Sigmoid colon (tissue), 7 donors: ENCODE measurements at places on chromosomes 4 and X.

GRCh38 chr4:93018806-93019205 lies 715.0 kb downstream of the GRID2 start:
- H3K27me3 ChIP-seq, result no peaks in the 10 kb centered on the region
- no peaks in the 10 kb centered on the region for H3K36me3 ChIP-seq
- H3K4me1 ChIP-seq, result no peaks in the 10 kb centered on the region
- no peak for DNase-seq

DNA sequence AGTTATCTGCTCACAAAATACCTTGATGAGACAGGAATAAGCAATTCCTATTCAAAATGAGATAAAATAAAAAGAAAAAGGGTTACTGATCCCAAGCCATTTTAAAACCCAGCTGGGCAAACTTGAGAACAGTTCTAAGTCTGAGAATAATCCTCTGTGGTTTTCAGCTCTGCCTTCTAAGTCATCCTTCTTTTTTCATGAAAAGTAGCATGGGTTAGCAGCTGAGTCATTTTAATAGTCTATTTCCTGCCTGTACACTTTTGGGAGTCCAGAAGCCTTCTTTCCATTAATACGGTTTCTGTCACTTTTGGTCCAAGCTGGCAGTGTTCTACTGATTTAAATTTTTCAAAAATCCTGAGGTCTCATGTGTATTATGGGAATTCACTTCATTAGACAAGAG lies 374.3 kb downstream of the IQCM start:
- H3K36me3 ChIP-seq, result no peaks in the 10 kb centered on the region
- H3K27me3 ChIP-seq, result no peaks in the 10 kb centered on the region
- no peak overlapping the region for H3K4me3 ChIP-seq
- H3K4me1 ChIP-seq, result no peaks in the 10 kb centered on the region

DNA sequence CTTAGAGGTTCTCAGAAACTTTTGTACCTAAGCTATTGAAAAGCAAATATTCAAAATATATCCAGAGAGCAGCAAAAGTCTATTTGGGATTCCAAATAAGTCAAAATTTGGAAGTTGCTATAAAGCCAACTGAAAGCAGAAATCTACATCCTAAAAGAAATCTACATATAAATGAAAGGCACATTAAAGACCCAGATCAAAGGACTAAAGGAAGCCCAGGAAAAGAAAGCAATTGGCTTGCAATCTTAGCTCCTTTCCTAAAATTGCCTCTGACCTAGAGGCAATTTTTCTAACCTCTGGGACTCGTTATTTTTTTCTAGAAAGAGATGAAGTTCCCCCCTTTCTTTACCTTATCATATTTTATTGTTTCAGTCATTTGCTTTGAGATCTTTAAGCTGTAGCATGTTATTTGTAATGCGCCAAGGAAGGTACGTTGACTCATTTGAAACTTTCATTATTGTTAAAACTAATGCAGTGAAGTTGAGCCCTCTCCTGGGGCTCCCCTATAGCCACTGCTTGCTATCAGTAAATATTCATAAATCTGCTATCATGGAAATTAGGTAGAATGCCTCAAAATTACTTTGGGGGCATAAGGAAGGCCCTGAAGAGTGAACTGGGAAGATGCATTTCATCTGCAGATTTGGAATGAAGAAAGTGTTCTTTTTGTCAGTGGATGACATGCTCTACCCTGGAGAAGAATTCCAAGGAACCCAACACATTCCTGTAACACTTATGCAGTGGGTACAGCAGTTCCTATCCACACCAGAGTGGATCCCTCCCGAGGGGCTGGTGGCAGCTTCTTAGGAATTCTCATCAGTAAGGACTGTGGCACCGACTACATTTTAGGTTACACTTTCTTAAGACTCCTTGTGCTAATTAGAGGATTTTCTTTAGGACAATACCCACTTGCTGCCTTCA lies 177.8 kb upstream of the IGFBP7 start:
- H3K27me3 ChIP-seq, result no peaks in the 10 kb centered on the region
- H3K27ac ChIP-seq, result no peak overlapping the region
- H3K36me3 ChIP-seq, result no peaks in the 10 kb centered on the region
- no peak for DNase-seq
- H3K4me3 ChIP-seq, result no peak overlapping the region
- H3K4me1 ChIP-seq, result no peaks in the 10 kb centered on the region

- no peak overlapping the region for H3K4me3 ChIP-seq
- no peaks in the 10 kb centered on the region for H3K36me3 ChIP-seq
- H3K4me1 ChIP-seq, result no peaks in the 10 kb centered on the region
- no peak for DNase-seq
- H3K27me3 ChIP-seq, result no peaks in the 10 kb centered on the region
These were observed 583.9 kb downstream of the KCTD8 start for GRCh38 chr4:43864616-43865146.

DNA sequence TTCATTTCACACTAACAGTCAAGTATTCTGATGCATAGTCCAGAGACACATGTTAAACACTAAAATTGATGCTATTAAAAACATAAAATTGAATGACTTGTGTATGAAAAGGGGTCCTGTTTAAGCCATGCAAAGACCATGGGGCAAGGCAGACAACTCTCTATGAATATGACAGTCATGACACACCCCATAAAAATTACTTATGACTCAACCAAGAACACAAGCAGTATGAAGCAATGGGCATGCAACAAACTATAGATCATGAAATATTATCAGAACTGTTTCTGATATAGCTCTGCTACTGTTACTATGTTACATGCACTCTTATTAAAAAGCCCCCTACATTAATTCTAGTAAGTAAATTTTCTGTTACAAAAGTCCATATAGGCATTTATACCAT lies 57.5 kb upstream of the ZCCHC13 start:
- H3K4me1 ChIP-seq, result peaks cover 20% of the 10 kb centered on the region
- DNase-seq, result no peak
- no peak overlapping the region for H3K4me3 ChIP-seq
- H3K36me3 ChIP-seq, result no peaks in the 10 kb centered on the region
- no peak overlapping the region for H3K27ac ChIP-seq
- H3K27me3 ChIP-seq, result no peaks in the 10 kb centered on the region

- H3K4me3 ChIP-seq, result no peak overlapping the region
- H3K4me1 ChIP-seq, result no peaks in the 10 kb centered on the region
- no peaks in the 10 kb centered on the region for H3K27me3 ChIP-seq
- H3K36me3 ChIP-seq, result no peaks in the 10 kb centered on the region
These were observed 404.2 kb downstream of the KCNIP4 start for GRCh38 chr4:21544415-21544814.

DNA sequence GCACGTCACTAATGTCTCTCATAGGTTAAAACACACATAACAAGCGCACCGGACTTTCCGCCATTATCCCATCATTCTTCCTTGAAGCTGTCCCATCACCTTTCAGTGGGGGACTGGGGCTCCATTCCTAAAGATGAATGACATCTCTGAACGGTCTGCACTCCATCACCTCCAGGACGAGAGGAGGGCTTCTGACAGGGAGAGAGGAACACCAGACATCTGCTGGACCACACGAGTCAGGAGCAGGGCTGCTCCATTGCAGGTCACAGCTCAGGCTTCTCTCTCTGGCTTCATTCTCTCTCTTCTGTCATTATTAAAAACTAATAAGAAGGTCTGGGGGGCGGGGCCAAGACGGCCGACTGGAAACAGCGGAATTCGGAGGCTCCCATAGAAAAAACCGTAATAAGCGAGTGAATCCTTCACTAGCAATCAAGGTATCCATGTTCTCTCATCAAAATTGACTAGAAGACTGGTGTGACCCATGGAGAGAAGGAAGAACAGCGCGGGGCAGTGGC lies 289.8 kb downstream of the LDB2 start:
- no peaks in the 10 kb centered on the region for H3K36me3 ChIP-seq
- no peak for DNase-seq
- no peaks in the 10 kb centered on the region for H3K4me1 ChIP-seq
- H3K4me3 ChIP-seq, result no peak overlapping the region

- no peak overlapping the region for H3K4me3 ChIP-seq
- H3K36me3 ChIP-seq, result no peaks in the 10 kb centered on the region
- no peaks in the 10 kb centered on the region for H3K27me3 ChIP-seq
- no peaks in the 10 kb centered on the region for H3K4me1 ChIP-seq
These were observed 25.5 kb downstream of the VEGFC start for GRCh38 chr4:176767183-176767582.

DNA sequence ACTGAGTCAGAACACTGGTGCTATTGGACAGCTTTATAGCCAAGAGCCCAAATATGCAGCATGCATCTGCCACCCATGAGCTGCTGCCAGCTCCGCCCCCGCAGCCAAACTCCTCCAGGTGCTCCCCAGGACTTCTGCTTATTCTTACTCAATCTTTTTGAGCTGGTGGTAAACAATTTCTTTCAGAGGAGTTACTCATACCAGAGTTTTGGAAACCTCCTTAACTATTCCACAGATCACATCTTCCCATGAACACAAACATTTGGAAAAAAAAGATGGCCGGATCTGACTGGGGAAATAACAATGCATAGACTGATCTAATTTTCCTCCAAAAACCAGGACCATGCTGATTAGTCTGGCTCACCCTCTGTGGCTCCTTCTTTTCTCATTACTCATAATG lies 399.9 kb downstream of the GPM6A start:
- no peak for DNase-seq
- no peaks in the 10 kb centered on the region for H3K36me3 ChIP-seq
- H3K27me3 ChIP-seq, result no peaks in the 10 kb centered on the region
- no peak overlapping the region for H3K4me3 ChIP-seq
- no peak overlapping the region for H3K27ac ChIP-seq

GRCh38 chr4:42995343-42995944 lies 102.9 kb downstream of the GRXCR1 start:
- no peak for DNase-seq
- no peaks in the 10 kb centered on the region for H3K4me1 ChIP-seq
- H3K27me3 ChIP-seq, result no peaks in the 10 kb centered on the region

DNA sequence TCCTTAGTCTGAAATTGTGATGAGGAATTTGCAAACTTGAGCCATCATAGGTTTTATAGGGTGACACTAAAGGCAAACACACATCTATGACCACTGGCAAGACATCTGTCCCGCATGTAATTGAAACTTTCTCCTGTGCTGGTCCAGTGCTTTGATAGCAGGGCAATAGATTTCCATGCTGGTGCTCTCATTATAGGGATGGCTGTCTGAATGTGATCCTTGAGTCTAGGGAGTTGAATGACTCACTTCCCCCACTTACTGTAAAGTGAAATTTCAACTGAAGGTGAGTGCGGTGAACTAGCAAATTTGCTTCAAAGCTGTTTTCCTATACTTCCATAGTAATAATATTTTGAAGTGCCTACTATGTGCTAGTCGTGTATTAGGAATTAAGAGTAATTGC lies 1630.0 kb downstream of the STIM2 start:
- DNase-seq, result no peak
- H3K4me1 ChIP-seq, result no peaks in the 10 kb centered on the region
- no peak overlapping the region for H3K27ac ChIP-seq
- no peaks in the 10 kb centered on the region for H3K36me3 ChIP-seq
- no peaks in the 10 kb centered on the region for H3K27me3 ChIP-seq

GRCh38 chrX:78923198-78924015 lies 21.8 kb upstream of the P2RY10 start:
- DNase-seq, result no peak
- no peak overlapping the region for H3K4me3 ChIP-seq
- no peak overlapping the region for H3K27ac ChIP-seq
- no peaks in the 10 kb centered on the region for H3K4me1 ChIP-seq

- no peak for DNase-seq
- H3K4me1 ChIP-seq, result no peaks in the 10 kb centered on the region
- H3K27me3 ChIP-seq, result no peaks in the 10 kb centered on the region
- no peak overlapping the region for H3K4me3 ChIP-seq
- H3K36me3 ChIP-seq, result no peaks in the 10 kb centered on the region
These were observed 445.8 kb downstream of the CCSER1 start for GRCh38 chr4:90572996-90573395.

GRCh38 chr4:66929748-66930147 lies 615.6 kb downstream of the CENPC start:
- no peaks in the 10 kb centered on the region for H3K36me3 ChIP-seq
- H3K27me3 ChIP-seq, result no peaks in the 10 kb centered on the region
- DNase-seq, result no peak
- H3K27ac ChIP-seq, result no peak overlapping the region
- no peaks in the 10 kb centered on the region for H3K4me1 ChIP-seq
- no peak overlapping the region for H3K4me3 ChIP-seq

DNA sequence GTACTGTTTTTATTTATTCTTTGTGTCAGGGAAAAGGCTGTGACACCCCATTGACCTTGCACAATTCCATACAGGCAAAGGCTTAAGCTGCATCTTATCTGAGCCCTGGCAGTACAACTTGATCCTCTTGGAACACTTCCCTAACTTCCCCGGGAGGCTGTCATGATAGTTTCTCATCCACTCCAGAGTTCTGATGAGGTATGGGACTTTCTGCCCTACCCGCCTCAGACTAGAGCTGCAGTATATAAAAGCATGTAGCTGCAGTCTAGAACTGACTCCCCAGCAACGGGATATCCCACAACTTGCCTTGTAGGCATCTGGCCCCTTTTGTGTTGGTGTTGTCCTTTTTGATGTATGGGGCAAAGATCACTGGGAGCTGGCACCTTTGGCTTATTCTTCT lies 72.7 kb downstream of the FNIP2 start:
- no peaks in the 10 kb centered on the region for H3K4me1 ChIP-seq
- H3K27me3 ChIP-seq, result no peaks in the 10 kb centered on the region
- peaks cover 33% of the 10 kb centered on the region for H3K36me3 ChIP-seq
- DNase-seq, result no peak
